ENCODE measurements at places on chromosomes 6 and 20.

DNA sequence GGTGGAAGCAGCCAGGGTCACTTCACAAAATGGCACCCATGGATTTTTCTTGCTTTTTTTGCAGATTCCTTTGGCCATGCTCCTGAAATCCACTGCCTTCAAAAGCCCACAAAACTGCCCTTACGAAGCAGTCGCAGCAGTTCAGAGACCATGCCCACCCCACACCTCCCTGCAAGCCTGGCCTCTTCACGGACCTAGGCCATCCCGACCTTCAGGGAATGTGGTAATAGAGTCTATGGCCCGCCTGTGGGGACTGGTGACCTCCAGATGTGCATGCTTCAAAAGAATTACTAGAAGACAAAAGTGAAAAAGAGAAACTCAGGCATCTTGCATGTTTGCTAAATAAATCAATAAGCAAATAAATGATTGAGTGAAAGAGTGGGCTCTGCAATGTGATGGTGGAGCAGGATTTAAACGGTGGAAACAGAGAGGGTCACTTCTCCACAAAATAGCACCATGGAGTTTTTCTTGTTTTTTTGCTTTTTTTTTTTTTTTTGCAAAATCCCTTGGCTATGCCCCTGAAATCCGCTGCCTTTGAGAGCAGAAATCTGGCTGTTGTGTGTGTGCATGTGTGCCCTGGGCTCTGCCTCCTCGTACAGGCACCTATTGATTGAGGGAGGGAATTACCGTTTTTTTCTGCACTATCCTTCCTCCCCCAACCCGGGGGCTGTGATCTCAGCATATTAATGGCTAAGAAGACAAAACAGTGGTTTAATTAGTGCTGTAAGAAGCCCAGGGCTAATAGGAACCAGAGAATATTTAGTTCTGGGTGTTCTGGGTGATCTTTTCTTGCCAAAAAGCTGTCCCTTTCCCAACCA lies 107.4 kb downstream of the PXDC1 start:
- DNase-seq = no peak

DNA sequence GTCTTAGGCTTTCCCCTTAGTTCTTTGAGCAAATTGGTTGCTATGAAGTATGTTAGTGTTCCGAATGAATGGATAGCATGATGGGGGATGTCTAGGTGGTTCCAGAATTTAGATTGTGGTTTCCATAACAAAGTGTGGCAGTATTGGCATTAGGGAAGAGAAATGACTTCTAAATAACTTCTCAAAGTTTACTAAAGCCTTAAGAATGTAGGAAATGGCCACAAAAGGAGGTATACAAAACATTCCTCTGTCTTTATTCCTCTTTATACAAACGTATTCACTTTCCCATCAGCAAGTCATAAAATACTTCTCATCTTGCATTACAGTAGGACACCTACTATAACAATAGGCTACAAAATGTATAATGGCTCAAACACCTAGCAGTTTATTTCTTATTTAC lies 279.6 kb downstream of the ESR1 start:
- DNase-seq = no peak

DNA sequence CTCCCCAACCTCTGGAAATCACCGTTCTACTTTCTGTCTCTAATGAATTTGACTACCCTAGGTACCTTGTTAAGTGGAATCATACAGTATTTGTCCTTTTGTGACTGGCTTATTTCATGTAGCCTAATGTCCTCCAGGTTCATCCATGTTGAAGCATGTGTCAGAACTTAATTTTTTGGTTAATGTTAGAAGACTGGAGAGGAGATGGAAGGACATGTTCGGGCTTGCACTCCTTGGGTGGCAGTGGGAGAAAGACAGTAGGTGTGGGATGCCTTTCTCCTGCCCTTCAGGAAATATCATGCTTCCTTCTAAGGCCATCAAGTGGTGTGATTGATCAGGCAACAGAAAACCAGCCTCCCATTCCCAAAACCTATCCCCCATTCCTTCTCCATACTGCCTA lies 61.1 kb upstream of the RNF144B start:
- no peak for DNase-seq

DNA sequence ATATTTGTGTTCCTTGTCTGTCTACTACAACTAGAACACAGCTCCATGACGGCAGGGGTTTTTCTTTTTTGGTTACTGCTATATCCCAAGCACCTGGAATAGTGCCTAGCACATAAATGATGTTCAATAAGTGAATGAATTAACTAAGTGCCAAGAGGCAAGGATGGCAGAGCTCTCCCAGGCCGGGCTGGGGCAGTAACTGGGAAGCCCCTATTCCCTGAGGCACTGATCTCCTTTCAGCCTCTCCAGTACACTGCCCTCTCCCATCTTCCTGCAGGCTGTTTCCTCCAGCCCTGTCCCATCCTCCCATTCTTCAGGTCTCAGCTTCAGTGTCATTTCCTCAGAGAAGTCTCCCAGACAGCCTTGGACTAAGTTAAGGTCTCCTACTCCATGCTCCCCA lies 29.0 kb upstream of the SPDEF start:
- no peak for DNase-seq

DNA sequence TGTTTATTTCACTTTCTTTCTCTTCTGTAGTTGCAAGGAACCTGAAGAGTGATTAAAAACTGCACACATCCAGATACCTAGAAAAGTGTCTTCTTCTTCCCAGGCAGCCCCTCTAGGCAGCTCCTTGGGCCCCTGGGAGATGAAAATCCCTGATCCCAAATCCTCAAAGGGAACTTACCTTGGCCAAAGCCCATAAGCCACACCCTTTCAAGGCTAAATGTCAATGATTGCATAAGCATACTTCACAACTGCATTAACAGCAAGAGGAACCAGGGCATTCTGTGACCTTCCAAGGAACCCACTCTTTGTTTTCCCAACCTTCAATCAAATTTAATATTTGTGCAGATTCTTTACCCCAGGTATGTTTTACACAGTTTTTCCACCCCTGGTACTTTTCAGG lies 4.4 kb upstream of the HMGN3 start:
- DNase-seq = no peak

DNA sequence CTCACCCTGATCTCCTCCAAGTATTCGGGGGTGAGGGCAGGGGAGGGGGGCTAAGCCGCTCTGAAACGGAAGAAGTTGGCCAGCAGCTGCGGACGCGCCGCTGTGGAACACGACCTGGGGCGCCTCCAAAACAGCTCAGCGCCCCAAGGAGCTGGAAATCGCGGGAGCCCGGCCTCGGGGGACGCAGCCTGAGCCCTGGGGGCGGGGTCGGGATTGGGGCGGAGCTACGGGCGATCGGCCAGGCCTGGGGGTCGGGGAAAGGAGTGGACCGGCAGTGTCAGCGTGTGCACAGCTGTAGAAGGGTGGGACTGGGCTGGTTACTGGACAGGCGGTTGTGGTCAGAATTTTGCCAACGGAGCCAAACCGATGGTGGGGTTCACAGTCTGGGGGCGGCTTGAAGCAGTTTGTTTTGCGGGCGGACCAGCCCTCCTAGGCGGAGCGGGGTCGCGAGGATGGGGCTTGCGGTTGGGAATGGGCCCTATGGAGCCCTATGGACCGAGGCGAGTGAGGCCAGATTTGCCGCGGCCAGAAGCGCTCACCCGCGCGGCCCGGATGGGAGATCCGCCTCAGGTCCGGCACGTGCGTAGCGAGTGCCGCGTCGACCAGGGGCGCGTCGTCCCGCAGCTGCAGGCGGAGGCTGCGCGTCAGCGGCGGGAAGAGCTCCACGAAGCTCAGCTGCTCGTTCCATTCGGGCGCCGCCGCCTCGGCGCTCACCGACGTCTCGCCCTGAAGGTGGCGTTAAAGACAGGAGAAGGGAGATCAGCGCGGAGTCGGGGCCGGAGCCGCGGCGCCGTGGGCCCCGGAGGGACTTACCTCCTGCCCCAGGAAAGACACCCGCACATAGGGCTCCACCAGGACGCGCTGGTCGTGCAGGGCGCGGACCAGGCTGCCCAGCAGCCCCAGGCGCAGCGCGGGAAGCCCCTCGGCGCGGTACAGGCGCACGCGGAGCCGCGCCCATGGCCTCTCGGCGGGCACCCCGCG lies 14.3 kb upstream of the SPAG4 start:
- DNase-seq = peak; percentile 82

DNA sequence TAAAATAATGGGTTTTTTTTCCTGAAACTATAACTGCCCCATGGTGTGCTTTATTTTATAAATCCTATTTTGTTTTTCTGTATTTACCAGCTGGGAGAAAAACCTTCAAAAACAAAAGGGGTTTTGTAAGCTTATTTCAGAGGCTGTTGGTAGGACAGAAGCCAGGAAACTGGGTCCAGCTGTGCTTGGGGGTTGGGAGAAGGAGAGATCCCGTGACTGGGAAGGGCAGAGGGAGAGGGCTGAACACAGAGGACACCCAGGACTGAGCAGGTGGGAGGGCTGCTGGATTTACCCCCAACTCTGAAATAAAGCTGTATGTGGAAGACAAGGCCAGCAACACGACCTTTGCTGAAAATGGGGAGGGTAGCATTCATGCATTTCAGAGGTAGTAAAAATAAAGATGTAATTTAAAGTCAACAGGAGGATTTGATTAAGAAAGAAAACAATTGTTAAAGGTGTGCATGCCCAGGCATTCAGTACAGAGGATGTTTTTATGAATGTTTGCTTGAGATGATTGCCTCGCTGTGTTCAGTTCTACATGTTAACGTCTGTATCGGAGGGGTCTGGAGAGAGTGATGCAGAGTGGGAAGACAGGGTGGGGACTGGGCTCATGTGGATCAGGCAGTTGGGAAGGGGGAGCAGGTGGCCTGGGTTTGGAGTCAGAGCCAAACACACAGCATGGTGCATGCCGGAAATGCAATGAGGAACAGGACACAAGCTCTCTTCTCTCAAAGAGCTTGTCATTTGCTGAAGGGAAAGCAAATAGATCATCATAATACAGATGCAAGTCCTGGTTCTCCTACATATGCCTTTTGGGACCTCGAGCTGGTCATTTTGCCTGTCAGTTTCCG lies 21.4 kb downstream of the ARFGEF3 start:
- DNase-seq = no peak

DNA sequence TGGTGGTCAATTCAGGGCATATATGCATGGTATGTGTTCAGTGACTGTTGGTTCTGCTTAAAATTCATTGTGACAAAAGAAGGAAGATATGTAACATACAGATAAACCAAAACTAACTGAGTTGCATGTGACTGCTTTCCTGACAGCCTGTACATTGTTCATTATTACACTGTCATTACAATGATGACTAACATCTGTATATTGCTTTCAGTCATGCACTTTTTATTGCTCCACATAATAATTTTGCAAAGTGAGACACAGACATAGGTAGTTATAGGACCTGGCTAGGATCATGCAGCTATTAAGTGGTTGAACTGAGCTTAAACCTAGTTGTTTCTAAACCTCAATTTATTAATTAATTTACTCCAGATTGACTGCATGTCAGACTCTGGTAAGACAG lies 703.2 kb downstream of the HDGFL1 start:
- no peak for DNase-seq

DNA sequence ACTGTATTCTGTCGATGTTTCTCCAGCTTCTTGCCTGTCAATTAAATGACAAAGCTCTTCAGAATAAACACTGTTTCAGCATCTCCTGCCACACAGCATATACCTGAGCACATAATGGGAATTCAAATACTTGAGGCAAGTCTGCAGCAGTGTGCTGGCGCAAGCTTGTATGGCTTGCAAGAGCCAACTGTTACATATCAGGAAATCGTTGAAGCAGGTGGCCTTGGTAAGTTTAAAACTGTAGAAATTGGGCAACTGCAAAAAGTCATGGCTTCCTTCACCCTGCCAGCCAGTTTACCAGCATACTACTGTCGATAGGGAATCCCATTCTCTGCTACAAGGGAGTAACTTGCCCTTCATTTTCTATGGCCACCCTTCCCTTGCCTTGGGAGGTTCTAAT lies 23.0 kb downstream of the CPNE1 start:
- DNase-seq = no peak
